COR-L47 (cell line): ENCODE measurements at places on chromosomes 1 and 21.

DNA sequence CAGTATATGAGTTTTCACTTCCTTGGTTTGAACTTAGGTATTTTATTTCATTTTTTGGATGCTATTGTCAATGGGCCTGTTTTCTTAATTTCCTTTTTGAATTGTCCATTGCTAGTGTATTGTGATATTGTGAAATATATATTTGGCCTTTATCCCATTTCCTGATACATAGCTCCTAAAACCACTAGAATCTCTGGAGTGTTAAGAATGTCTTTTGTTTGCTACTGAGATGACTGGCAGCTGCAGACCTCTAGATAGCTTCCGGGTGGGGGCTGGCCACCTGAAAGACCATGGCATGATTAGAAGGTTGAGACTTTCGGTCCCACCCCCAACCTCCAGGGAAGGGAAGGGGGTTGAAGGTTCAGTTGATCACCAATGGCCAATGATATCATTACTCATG lies 245.4 kb downstream of the KCNJ6 start:
- no peak for DNase-seq

GRCh38 chr1:46526013-46526690 lies 25.3 kb downstream of the KNCN start:
- DNase-seq: no peak

GRCh38 chr1:11273595-11274234 lies 717 bp downstream of the UBIAD1 start:
- no peak for DNase-seq

DNA sequence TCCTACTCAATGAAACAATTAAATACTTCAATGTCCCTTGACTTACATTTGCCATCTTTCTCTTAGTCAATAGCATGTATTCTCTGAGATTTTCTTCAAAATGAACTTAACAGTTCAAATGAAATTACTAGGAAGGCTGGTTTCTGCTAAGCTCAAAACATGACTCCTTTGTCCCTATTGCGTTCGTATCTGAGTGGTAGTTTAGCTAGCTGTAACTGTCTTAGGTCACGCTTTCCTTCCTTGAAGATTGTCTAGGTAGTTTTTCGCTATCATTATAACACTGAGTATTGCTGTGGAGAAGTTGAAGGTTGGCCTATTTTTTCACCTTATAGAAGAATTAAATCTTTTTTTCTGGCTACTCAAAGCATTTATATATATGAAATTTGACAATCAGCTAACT lies 1535.2 kb downstream of the PLA2G4A start:
- DNase-seq: no peak

- no peak for DNase-seq
Measured at GRCh38 chr1:203480084-203480483, 4.5 kb downstream of the PRELP start.

DNA sequence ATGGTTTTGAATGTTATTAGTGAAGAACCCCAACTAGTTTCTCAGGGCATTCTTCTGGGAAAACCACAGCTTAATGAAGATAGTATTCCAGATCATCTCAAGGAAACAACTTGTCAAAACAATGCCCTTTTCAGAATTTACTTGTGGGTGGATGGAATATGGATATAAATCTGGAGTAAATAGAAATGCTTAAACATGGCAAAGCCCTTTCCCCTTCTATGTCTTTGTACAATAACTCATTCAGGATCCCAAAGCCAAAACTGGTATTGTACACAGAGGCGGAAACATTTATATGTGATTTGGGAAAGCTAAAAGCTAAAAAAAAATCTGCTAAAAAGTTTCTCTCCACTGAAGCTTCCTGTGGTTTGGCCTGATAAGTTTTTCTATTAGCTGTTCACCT lies 55.5 kb upstream of the RGS5 start:
- no peak for DNase-seq

DNA sequence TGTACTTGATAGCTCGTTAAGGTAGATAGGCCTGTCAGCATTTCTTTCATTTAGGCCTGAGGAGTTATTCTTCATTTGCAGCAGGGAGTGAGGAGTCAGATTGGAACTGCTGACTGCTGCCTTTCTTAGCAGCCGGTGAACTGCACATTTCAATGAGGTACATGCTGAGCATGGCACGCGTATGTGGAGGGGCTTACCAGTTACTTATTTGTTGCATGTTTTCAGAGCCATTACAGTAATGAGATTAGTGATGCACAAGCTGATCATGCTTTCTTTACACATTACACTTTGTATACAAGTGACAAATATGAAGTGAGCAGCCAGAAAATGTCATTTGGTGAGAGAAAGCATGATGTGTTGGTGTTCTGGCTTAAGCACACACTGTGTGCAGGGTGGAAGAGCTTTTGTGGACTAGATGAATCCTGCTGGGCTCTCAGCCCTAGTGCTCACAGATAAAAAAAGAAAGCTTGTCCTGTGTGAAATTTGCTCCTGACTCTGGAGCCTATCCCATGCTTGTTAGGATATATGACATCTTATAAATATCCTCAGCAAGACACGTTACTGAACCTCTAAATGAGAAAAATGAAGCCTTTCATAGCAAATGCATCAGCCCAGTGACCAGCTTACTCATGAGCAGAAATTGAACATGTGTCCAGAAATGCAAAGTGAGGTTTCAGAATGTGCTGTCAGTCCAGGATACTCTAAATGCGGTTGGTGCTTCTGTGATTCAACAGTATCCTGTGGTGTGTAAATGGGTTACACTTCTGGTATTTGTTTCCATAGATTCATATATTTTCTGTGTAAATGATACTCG lies 574.7 kb upstream of the ADGRL2 start:
- DNase-seq: no peak

DNA sequence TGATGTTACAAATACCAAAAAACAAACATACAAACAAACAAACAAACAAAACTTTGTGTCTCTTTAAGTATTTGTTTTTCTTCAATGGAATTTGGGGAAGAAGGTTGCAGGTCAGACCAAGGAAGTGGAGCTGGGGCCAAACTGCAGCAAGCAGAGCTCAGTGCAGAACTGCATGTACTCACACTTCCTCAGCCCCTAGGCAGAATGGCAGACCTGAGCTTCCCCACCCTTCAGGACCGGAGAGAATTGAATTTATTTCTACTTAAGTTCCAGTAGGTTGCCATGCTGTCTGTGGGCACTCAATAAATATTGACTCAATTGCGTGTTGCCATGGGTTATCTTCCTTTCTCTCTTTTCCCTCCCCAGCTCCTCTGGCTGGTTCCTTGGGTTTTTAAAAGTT lies 173.6 kb downstream of the PTGER3 start:
- DNase-seq: no peak
